ENCODE measurements at places on chromosomes 7 and 10.

GRCh38 chr10:93630625-93631557 lies 18.6 kb downstream of the PDE6C start:
- no peak for DNase-seq

DNA sequence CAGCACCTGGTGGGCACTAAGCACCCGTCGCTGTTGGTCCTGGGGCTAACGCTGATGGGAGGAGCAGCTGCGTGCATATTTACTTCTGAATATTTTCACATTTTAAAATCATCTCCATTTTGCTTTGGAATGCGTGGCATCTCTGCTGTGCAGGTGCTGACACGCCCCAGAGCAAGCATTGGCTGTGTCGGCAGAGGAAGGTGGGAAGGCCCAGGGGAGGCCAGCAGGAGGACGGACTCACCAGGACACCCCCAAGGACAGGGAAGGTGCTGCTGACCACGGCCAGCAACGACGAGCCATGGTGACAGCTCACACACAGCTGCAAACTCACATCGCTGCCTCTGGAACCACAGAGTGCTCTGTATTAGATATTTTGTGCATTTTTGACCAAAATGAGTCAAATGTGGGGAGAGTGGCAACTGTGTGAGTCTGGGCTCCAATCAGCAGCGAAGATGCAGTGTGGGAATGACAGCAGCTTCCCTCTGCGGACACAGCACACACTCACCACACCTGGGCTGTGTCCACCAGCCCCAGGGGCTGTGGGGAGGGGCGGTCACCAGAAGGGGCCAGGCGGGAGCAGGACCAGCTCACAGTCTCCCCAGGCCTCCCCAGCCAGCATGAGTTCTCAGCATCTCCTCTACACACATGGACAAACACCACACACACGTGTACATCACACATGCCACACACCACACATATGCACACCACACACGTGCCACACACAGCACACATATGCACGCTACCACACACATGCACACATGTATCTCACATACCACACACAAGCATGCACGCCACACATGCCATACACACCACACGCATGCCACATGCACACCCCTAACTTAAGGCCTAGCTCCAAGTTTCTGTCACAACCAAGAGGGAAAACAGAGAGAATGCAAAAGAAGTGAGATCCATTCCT lies 58.2 kb downstream of the PTPRN2 start:
- DNase-seq: no peak

DNA sequence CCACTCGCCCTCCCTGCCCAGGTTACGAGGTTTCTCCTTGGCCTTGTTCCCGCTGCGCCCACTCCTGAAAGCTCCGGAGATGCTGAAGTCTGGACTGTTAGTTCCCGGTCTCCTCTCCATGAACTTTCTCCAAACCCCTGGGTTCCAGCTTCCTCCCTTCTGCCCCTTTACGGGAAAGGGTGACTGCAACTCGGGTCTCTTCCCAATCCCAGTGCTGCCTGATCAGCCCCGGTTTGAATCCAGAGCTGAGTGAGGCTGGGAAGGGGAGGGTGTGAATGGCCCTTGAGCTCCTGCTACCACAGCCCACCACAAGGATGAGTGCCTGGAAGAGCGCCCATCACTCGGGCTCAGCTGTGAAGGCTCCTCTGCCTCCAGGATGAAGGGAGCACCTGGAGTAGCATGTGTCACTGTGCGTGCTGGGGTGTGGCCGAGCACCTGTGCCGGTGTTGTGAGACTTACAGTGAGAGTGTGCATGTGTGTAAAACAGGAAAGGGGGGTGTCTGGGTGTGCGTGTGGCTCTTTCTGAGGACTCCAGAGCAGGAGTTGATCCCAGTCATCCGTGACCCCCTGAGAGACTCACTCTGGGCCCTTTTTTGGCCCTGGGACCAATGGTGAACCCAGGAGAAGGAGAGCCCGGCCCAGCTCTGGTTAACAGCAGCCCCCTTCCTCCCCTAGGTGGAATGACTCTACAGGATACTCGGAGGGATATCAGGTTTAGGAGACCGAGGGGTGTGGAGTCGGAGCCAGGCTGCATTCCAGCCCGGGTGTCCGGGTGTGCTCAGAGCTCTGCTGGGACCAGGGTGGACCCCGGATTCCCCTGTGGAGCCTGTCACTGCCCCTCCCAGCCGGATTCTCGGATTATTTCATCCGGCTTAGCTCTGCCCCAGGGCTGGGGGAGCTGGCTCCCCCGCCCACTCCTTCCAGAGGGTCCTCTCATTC lies 1.1 kb upstream of the ZNF467 start:
- no peak for DNase-seq

- DNase-seq: no peak
Measured at GRCh38 chr7:17103984-17104383, 194.5 kb upstream of the AHR start.

All from stimulated activated CD4-positive, alpha-beta T cell treated with anti-CD3 and anti-CD28 coated beads, Interleukin-1b, Interleukin-23, amount 100 ng/mL, for 24 hours (primary cell).